ENCODE measurements at places on chromosomes 13 and 19.

GRCh38 chr19:662207-662961 is 630 bp downstream of the RNF126 start:
- no peak for DNase-seq

DNA sequence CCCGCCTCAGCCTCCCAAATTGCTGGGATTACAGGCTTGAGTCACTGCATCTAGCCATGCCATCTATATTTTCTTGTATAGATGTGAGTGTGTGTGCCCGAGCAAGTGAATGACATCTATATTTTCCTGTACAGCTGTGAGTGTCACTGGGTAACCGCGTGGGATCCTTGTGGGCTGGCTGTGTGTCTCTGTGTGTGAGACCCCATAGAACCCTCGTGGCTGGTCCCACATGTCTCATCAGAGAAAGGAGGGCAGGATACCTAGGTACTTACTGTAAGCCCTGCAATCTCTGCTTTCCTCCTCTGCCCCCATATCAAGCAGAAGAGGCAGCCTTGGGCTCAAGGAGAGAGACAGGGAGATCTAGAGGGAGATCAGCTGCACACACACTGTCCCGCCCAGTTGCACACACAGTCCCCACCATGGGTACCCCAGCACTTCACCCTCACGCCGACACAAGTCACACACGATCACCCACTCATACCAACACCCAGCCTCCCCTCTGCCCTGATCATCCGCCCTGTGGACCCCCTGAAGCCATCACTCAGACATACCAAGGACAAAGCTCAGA is 655 bp downstream of the DENND1C start:
- no peak for DNase-seq

- DNase-seq = no peak
Observed at GRCh38 chr13:48591889-48592687, 59.2 kb upstream of the RCBTB2 start.

DNA sequence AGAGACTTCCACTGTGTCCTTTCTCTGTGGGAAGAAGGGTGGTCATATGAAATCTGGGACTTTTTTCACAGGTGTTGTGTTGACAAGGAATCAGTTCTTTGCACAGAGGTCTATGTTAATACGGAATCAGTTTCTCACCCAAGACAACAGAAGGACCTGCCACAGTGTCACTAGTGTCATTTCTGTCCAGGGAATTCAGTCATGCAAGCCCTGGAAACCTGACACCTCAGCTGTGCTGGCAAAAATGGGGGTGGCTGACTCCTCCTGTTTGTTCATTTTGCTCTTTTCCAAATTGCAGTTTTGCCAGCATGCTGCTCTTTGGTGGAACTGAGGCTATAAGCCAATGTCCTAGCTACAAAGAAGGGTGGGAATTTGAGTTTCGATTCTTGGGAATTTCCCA is 49.8 kb upstream of the ESD start:
- no peak for DNase-seq

DNA sequence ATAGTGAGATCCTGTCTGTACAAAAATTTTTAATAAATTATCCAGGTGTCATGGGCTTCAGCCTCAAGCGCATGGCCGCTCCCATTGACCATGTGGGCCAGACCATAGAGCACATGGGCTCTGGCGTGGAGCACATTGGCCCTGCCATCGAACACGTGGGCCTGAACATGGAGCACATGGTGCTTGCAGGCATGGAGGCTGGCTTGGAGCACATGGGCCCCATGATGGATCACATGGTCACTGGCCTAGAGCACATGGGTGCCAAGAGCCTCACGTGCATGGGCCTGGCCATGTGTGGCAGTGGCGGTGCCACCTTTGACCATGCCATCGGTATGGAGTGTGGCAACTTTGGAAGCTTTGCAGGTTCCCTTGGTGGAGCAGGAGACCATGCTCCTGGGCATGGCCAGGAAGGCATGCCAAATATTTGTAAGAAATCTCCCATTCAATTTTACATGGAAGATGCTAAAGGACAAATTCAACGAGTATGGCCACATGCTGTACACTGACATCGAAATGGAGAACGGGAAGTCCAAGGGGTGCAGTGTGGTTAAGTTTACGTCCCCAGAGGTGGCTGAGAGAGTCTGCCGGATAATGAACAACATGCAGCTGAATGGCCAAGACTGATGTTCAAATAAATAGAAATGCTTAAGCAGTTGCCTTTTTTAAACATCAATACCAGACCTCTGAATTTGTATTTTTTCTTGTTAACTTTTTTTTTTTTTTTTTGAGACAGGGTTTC is 21.3 kb upstream of the SLC1A5 start:
- no peak for DNase-seq

DNA sequence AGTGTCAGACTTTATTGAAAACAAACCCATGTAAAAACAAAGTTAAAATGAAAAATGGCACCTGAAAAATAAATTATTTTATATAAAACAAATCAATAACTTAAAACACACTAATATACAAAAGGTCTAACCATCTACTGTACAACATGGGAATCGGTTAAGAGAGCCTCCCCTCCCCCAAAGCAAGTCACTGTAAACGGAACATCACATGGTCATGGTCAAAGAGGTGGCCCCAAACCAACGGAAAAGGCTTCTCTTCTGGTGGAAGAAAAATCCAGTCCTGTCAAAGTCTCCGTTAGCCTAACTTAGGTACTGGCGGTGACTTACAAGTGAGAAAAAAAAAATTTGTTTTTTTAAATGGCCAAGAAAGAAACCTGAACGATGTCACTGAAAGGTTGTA is 15.7 kb upstream of the TIMM44 start:
- no peak for DNase-seq

DNA sequence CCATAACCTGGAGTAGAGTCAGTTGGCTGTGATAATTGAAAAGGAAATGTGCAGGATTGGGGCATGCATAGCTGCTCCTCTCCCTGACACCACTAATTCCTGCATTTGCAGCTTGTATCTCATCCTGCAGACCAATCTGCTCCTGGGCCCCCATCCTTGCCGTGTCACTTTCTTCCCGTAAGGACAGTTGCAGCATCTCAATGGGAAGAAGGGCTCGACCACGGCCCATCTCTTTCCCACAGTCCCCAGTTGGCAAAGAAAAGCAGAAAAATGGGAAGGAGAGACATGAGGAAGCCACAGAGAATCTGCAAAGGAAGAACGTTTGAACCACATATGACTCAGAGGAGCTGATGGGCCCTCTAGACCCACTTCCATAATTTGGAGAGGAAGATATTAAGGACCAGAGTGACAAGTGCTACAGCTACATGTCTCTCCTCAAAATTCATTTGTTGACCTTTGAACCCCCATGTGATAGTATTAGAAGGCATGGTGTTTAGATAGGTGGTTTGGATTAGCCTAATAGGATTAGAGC is 1.8 kb upstream of the SIGLEC12 start:
- no peak for DNase-seq

DNA sequence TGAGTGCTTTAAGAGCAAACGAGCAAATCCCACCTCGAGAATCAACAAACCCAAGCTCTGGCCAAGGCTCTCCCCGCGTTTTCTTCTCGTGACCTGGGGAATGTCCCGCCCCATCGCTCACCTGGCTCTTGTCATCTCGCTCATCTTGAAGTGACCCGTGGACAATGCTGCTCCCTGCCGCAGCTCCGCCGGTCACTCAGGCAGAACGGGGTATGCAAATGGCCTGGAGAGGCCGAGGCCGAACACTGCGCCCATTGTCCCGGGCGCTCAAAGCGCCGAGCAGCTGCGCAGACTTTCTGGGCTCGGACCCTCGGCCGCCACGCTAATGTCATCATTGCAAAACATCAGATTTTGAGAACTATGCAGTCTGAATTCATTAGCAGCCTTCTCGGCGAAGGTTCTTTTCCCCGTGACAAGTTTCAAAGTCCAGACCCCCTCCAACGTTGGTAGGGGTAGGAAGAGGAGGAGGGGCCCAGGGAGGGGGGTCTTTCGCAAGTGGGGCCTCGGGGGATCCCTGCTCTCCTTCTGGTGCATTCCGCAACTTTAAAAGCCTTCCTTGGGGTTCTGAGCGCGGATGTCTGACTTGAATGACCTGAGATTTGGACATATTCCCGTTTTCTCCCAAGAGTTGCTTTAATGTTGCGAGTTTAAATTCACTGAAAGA is 39.7 kb downstream of the SOX1 start:
- DNase-seq = no peak

GRCh38 chr13:33278913-33279312 is 6.6 kb downstream of the STARD13 start:
- DNase-seq = no peak

DNA sequence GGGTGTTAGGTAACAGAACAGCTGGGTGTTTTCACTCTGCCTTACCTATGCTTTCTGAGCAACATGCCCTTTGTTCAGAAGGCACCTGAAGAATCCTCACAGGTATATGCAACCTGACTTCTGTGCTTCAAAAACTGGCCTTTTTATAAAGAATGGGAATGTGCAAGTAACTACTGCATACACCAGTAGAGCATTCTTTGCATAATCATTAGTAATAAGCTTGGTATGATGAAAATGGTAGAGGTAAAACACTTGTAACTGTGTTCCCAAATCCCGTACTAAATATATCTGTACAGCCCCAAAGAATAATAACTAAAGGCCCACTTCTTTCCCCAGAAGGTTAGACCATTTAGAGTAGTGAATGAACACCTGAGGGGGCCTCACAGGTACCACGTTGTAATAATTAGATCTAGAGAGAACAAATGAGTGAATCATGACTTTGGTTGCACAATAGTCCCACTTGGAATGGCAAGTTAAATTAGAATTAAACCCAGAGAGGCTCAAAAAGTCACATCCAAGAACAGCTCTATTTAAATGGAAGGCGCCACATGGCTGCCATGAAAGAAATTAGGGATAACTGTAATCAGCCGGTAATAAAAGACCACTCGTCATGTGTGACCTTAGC is 413.9 kb downstream of the KLF12 start:
- DNase-seq = no peak

- DNase-seq = no peak
Observed at GRCh38 chr19:9705836-9706235, 30.9 kb upstream of the ZNF562 start.

DNA sequence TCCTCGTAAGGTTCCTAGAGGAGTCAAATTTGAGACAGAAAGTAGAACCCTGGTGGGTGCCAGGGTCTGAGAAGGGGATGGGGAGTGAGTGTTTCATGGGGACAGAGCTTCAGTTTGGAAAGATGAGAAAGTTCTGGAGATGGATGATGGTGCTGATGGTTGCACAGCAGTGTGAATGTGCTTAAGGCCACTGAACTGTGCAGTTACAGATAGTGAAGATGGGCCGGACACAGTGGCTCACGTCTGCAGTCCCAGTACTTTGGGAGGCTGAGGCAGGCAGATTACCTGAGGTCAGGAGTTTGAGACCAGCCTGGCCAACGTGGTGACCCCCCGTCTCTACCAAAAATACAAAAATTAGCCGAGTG is 917 bp downstream of the SPC24 start:
- no peak for DNase-seq

DNA sequence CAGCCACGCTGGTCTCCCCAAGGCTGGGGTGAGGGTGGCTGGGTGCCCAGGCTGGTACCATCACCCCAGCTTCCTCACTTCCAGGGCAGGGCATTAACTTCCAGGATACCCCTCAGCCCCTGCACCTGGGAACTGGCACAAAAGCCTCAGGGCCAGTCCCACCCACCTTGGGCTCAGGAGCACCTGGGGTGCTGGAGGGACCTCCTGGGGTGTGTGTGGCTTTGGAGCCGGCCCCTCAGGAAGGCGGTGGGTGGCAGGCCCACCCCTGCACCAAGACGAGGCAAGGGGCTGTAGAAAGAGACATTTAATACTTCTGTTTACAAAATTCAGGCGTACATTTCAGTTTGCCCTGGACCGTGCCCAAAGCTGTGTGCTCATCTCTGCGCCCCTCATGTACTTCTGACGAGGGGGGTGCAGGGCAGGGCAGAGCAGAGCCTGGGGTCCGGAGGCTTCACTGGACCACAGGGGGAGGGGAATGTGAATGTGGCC is 16.8 kb downstream of the MPND start:
- no peak for DNase-seq

- DNase-seq = no peak
Observed at GRCh38 chr19:50639121-50640112, at the start of gene SYT3. Gene SYT3, minus strand, starts transcription at chr19:50639881. Its CDS starts 2,470 bp downstream, at chr19:50637411.

- no peak for DNase-seq
Observed at GRCh38 chr19:9883231-9883758, 48.2 kb downstream of the PIN1 start.

GRCh38 chr13:42740753-42741152 is 40.6 kb upstream of the FAM216B start:
- DNase-seq = no peak

- no peak for DNase-seq
Observed at GRCh38 chr19:4154571-4155312, 1.3 kb downstream of the CREB3L3 start.

DNA sequence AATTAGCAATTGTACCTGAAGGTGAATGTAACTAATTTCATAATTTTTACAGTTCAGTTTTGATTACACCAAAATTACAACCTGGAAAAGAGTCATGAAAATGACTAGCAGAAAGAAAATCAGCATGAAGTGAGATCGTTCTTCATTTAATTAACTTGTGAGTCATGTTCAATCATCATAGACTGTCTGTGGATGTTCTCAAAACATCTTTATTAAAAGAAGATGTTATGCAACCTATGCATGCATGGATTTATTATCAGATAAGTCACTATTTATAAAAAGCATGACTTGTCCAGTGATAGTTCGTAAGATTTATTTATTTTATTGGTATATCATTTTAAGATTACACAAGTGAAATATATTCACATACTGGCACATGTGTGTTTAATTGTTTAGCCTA is 245.9 kb downstream of the ITGBL1 start:
- no peak for DNase-seq

DNA sequence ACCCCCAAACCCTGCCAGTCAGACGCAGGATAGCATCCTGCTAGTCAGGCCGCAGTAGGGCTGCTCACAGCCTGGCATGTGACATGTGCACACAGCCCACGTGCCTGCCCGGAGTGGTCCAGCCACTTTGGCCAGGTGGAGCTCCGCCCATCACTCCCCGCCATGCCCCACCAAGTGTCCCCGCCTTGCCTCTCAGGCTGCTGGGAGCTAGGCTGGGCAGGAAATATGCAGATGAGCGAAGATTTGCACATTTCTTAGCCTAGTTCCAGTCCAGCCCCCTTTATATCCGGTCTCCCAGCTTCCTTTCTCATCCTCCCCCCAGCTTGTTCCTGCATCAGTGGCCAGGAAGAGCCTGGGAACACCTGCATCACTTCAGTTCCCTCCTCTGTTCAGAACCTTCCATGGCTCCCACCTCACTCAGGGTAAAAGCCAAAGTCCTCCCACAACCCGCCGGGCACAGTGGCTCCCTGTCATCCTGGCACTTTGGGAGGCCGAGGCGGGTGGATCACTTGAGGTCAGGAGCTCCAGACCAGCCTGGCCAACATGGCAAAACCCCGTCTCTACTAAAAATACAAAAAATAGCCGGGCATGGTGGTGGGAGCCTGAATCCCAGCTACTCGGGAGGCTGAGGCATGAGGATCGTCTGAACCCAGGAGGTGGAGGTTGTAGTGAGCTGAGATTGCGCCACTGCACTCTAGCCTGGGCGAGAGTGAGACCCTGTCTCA is 2.3 kb upstream of the DOCK6 start:
- no peak for DNase-seq

All from non-pigmented ciliary epithelial cell (primary cell).